Effector CD4-positive, alpha-beta T cell (primary cell): ENCODE measurements at places on chromosomes 2 and 18.

DNA sequence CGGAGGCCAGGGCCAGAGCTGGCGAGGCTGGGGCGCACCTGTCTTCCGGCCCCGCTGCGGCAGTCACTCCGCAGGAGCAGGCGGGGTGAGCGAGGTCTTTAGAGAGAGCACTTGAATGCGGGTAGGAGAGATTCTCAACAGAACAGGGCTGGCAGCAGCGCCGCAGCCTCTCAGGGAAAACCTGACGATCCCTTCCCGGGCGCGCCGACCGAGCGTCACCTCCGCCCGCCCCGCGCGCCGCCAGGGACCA lies 526 bp downstream of the PRKRA start:
- peak; percentile 71 for DNase-seq

DNA sequence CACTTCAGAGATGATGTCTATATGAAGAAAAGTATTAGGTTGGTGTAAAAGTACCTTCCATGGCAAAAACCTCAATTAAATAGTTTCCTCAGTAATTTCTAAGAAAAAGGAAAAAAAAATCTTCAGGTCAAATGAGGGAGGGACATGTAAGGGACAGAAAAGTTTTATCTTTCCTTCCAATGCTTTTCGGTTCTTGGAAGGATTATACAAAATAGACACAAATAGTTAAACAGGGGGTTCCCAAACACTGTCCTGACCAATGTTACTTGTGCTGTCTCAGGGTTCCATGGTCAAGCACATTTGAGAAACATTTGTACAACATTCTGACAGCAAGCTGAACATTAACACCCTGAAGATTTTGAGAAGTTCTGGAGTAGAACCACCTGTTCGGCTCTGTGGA lies 22.0 kb downstream of the ERMN start:
- DNase-seq = no peak

GRCh38 chr18:77207540-77207939 lies 42.1 kb upstream of the GALR1 start:
- DNase-seq = peak; percentile 28

GRCh38 chr18:80037300-80037699 lies 3.1 kb downstream of the RBFA start:
- DNase-seq = no peak

DNA sequence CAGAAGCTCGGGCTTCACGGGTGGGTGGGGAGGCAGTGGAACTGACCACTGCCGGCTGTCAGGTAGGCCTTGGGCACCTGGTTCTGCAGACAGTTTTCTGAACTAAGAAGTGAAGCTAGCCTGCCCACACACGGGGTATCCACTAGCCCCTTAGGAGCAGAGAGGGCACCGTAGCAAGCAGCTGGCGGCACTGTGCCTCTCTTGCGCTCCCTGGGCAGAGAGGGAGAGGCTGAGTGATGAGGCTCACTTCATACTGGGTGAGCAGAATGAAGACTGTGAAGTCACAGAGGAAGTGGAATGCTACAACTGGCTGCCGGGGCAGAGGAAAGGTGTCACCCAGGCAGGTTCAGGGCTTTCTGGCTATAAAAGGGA lies 753 bp downstream of the ITPRIPL1 start:
- DNase-seq = peak; percentile 28

- DNase-seq = no peak
These were observed 25.4 kb downstream of the TET3 start for GRCh38 chr2:74010087-74010541.

DNA sequence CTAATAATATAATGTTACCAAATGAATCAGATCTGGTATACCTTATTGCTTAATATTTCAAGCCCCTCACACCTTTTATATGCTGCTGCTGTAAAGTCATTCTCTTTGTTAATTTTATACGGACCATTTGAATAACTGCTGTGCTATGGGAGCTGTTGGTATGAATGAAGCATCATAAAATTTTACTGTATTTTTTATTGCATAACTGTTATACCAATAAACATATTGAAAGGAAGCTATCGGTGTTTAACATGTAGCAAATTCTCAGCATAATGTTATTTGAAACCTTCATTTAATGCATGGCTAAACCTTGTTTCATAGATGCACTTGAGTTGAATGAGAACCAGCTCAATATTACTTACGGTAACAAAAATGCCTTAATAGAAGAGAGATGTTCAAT lies 1040.3 kb downstream of the SOCS6 start:
- DNase-seq = no peak

DNA sequence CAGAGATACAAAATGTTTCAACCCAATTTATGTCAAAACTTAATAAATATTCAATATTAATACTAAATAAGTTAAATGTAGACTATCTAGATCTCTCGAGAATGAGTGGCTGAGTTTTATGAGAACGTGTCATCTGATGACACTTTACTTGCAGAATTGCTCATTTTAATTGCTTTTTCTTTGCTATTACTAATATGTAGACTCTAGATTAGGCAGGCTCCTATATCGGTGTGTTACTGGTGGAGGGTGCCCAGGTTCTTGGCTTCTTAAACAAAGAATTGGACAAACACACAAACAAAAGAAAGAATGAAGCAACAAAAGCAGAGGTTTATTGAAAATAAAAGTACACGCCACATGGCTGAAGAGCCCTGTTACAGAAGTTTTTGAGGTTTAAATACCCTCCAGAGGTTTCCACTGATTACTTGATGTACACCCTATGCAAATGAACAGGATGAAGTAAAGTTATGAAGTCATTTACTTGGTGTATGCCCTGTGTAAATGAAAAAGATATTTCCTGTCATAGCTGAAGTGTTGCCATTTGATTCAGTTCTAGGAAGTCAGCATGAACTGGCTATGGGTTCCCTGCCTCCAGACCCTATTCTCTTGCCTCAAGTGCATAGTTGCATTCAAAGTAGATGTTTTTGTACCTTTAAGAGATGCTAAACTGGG lies 122.9 kb upstream of the ITGA4 start:
- no peak for DNase-seq

GRCh38 chr2:208492069-208492468 lies 85.5 kb downstream of the PTH2R start:
- DNase-seq = no peak

- DNase-seq = no peak
These were observed 68.3 kb downstream of the SPTBN1 start for GRCh38 chr2:54524226-54524991.

DNA sequence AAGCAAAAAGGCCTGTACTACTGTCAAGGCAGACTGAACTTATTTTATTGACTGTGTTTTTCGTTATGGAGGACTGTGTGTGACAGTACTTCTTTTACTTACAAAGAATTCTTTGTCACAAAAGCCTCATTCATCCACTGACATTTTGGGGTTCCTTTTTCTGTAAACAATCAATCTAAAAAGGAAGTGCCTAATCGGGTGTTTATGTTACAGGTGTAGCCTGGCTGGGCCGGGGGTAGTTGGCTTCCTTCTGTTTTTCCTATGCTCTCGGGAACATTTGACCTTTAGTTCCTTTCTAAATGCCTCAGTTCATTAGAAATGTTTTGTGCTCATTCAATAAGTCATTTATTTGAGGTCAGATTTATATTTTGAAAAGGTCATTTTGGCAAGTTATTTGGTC lies 8.3 kb downstream of the ZCCHC2 start:
- no peak for DNase-seq

DNA sequence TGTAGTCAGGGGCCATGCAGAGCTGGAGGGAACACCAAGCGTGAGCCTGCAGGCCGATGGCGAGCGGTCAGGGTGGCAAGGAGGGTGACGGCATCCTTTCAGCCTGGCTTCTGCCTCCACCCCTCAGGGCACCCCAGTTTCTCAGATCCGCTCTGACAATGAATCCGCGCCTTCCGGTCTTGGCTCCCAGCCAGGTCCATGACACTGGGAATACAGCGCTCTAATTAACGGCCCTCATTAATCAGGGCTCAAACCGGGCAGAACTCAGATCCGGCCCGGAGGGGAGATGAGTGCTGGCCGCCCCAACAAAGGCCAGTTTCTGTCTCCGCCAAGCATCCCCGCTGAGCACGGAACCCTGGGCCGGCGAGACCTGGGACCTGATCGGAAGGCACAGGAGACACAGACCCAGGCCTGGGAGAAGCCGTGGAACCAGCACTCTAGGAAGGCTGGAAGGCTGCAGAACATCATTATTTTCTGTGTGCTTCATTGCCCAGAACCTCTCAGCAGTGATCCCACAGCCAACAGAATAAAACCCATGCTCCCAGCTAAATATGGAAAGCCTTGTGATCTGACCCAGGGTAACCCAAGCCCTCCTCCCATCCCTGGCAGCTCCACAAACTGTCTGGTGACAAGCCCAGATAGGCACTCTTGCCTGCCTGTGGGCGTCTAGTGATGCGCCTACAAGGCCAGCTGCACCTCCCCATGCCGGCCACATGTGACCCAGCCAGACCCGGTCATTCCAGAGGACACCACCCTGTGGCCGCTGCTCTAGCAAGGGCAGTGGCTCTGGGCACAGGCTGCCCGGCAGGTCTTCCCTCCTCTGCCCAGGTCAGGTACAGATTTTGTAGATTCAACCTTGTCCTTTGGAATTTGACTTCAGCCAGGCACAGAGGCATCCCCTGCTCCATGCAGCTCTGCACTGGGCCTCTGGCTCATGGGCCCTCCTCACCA lies 438.7 kb upstream of the MYT1L start:
- no peak for DNase-seq

DNA sequence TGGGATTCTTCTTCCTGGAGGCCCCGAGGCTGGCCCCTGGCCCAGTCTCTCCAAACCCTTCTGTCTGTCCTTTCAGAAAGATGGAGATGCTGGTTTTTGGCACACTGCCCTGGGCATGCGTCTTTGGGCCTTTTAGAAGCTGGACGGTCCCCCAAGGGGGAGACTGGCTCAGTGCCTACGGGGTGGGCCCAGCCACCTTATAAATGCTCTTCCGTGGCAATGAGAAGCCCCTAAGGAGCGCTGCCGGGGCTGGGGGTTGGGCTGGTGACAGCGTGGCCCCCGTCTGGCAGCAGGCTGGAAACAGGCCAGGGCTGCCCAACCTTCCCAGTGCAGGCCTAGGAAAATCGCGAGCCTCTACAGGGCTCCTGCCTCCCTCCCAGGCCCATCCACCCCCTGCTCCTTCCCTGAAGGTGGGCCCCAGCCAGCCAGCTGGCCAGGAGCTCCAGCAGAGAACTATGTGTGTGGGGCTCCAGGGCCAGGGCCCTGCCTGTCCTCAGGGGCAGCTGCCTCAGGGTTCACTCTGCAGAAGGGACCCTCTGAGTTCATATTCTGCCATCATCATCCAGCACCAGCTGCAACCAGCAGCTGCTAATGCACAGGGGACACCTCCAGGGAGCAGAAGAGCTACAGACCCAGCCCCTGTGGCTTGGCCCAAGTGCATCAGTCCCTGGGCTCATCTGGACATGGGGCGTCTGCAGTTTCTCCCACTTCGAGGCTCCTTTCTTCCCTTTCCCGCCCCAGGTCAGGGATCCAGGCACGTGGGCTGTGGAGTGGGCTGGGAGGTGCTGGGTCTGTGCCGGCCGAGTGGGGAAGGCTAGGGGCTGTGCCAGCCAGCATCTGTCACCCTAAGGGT lies 107.6 kb upstream of the OTOS start:
- DNase-seq = no peak

GRCh38 chr2:113842919-113843736 lies 46.8 kb upstream of the ACTR3 start:
- DNase-seq = no peak

- DNase-seq = no peak
These were observed 58.7 kb upstream of the PEX13 start for GRCh38 chr2:60958800-60959199.

- no peak for DNase-seq
These were observed 484.8 kb upstream of the CNTNAP5 start for GRCh38 chr2:123540291-123540690.

DNA sequence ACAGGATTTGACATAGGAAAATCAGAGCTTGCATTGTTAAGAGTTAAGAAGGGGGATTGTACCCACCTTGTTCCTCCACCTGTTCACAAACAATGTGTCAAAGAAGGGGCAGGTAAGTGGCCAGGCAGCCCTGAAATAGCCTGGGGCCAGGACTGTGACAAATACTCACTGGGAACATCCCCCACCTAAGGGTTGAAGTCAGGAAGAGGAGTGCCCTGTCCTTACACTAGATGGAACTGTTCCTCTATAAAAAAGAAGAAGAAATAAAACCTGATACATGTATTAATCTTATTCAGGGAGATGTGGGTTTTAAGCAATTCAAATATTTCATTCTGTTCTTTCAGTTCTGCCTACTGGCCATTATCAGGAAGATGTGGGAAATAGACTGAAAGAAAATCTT lies 41.9 kb downstream of the TACR1 start:
- DNase-seq = no peak
